Sigmoid colon (tissue), 7 donors: ENCODE measurements at places on chromosomes 16 and 17. TPM values are rescaled to one million over a fixed set of nuclear protein-coding genes. Genes with fewer than 3 reads are reported as not detected.

The SOX8 gene
- total RNA-seq, result 0.49 TPM

The GRAP gene
- total RNA-seq, result 3.3 TPM

The TPSG1 gene
- 1.4 TPM for total RNA-seq

The NTN1 gene
- total RNA-seq, result 15.5 TPM

The MYH8 gene
- total RNA-seq, result not detected

The SLC13A2 gene
- total RNA-seq, result under 0.01 TPM

The CNGB1 gene
- 13.0 TPM for total RNA-seq

DNA sequence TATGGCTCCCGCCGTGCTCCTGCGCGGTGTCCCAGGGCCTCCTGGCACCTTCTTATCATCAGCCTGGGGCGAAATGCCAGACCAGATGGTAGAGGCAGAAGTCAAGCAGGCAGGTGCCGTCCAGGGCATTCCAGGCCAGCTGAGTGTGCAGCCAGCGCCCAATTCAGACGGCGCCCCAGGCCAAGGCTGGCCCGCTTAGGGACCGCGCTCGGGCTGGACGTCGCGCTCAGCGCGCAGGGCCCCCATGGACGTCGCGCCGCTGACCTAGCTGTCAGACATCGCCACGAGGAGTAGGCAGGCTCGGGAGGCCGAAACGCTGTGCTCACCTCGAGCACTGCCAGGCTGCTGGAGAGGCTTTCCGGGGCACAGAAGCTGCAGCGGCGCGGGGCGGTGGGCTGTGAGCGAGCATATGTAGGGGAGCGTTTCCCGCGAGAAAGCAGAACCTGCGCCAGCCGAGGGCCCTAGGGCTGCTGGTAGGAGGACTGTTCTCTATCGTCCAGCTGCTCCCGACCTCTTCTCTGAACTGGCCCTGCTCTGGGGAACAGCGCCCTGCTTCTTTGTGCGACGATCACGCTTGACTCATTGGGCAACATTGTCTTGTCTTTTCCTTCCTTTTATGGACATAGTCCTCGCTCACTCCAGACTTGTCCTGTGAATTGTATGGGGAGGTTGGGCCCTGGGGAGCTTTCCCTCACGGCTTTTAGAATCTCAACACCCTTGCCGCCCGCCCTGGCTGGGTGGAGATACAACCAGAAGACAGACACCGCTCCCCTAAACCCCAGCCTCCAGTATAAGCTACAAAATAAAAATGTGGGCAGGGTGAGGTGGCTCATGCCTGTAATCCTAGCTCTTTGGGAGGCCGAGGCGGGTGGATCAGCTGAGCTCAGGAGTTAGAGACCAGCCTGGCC, 8.4 kb upstream of the CA4 start:
- DNase-seq, result no peak

- no peak for DNase-seq
These were observed 4.2 kb upstream of the ATXN7L3 start for GRCh38 chr17:44203731-44204440.

GRCh38 chr17:37698911-37699255, 46.0 kb downstream of the HNF1B start:
- DNase-seq, result no peak

DNA sequence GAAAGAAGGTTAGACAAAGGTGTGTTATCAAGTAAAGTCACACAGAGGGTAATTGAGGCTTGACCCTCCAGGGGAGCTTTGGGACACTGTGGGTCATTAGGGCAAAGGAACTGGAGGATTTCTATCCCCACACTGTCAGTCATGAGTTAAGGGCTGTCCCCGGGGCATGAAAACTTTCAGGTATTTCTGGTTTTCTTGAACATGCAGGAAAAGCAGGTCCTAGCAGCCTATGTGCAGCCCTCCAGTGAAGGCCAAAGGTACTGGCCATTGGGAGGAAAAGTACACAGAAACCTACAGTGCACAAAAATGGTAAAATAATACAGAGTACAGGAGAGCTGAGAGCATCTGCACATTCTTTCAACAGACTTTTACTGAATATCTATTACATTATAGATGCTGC, 44.4 kb upstream of the SCNN1B start:
- no peak for DNase-seq

DNA sequence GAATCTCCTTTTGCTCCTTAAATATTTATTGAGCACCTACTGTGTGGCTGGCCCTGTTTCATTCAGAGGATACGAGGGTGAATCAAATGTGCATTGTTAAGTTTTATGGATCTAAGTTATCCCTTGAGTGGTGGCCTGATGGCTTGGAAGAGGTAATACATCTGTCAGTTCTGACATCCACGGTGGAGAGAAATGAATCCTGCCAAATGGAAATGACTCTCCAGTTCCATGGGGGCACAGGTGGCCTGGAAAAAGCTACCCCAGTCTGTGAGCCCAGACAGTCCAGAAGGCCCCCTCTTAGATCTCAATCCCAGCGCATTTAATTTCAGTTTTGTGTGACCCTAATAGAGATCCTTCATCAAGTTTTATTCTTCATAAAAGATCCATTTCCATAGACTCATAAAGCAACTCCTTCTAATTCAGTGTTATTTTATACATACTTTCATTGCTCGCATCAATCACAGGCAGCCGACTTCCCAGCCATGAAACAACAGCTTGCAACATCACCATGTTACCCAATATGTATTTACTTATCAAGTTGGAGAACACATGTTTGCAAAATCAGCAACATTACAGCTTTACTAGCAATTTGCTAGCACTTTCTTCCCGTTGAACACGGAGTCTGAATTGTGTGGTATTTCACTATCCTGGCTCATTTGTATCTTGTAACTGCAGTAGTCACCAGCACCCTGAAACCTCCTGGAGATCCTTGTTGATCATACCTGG, 334.8 kb upstream of the HSBP1 start:
- no peak for DNase-seq

DNA sequence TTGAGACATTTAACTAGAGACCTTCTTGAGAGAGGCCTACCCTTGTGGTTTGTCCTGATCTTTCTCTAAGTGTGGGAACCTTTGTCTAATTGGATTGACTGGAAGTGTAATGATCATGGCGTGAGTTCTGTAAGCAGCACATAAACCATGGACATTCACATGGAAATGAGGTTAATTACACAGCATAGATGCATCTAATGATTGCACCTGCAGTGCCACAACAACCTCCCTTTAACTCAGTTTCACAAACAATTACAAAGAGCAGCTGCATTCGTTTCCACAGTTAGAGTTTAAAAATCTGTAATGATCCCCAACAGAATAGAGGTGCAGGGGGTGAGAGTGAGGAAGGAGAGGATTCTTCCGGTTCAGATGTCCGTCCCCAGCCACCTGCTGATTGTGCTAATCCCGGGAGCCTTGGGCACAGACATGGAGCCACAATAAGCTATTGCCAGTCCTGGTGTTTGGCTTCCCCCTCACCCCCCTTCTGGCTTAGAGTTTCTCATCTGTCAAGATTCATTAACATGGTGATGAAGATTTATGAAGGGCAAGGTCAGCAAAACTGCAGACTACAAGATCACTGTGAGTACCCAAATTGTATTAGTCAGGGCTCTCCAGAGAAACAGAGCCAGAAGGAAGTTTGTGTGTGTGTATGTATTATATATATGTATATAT, 659.2 kb upstream of the SOX9 start:
- no peak for DNase-seq

DNA sequence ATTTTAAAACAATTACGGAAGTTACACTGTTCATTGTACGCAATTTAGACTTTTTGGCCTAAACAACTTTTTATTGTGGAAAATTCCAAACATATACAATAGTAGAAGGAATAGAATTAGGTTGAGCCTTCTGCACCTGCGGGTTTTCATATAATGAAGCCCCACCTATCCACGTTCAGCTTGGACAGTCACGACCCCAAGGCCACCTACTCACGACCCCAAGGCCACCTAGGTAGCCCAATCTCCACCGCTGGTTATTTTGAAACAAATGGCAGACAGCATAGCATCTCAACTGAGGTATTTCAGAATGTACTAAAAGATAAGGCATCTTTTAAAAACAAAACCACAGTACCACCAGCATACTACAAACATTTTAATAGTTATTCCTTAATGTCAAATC, 631 bp downstream of the NLRC5 start:
- DNase-seq, result no peak

DNA sequence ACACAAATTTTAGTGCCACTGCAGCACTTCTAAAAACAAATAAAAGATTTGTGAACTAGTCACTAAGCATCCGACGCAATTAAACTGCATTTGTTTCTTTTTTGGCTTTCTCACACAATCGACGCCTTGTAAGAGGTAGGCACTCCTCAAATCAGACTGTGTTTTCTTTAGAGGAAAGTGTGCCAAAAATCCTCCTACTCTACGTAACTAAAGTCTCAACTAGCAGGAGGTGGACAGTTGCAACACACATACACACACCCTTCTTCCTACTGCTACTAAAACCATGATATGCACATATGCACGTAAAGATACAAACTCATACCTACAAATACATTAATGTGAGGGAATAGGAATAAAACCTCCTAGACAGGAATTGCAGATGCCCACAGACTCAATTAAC, 844.7 kb upstream of the SOX9 start:
- DNase-seq, result no peak

DNA sequence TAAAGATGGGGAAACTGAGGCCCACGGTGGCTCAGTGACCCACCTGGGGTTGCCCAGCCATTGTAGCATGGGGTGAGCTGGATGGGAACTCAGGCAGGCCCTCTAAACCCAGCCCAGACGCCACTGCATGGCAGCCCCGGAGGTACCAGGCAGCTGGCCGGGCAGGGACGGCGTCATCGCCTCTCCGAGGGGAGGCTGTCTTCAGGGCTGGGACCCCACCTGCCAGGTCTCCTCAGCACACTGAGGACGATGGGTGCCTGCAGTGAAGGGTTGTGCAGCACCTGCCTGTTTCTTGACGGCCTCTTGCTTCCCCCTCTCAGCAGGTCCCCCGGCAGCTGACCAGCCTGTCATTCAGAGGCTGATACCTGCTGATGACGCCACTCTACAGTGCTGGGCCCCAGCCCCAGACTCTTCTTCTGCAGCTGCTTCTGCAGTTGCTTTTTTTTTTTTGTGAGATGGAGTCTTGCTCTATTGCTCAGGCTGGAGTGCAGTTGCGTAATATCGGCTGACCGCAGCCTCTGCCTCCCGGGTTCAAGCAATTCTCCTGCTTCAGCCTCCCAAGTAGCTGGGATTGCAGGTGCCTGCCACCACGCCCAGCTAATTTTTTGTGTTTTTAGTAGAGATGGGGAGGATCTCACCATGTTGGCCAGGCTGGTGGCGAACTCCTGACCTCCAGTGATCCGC, 24.7 kb downstream of the RNF213 start:
- DNase-seq, result no peak

GRCh38 chr16:52404546-52404945, 142.4 kb downstream of the TOX3 start:
- no peak for DNase-seq

DNA sequence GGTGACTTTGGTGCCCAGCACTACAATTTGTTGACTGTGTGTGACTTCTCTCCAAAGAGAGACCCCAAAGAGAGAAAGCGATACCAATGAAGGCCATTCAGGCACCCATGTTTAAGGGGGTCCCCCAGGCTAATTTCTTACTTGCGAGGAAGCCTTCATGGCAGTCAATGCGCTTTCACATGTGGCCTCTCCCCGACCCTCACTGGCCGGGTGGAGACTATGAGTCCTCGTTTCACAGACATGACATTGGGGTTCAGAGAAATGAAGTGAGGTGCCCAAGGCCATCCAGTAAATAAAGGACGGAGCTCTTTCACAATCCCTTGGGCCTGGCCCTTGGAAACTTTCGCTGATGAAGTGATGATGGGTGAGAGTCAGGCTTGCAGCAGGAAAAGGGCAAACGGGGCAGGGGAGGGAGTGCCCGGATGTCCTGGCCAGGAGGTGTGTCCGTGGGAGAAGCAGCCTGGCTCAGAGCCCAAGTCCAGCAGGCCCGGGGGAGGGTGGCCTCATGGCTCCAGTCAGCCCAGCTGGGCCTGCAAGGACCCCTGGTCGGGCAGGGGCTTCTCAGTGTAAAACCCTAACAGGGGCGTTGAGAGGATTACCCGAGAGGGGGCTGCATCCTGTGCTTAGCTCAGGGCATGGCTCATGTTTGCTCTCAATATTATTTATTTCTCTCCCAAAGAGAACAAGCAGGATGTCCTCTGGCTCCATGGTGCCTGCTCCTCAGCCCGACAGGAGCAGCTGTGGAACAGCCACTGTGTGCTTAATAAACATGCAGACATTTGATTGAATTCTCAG, 14.7 kb downstream of the TBX2 start:
- peak; percentile 57 for DNase-seq

GRCh38 chr17:19762515-19762961, 14.4 kb upstream of the ALDH3A1 start:
- DNase-seq, result peak; percentile 81

- no peak for DNase-seq
These were observed 191.4 kb downstream of the SLC39A11 start for GRCh38 chr17:72901083-72901482.
